Left kidney (tissue), 8 donors: ENCODE measurements at places on chromosomes 11 and 22.
A peak's percentile ranks its signal among the peaks of the same experiment; 100 is the strongest.

DNA sequence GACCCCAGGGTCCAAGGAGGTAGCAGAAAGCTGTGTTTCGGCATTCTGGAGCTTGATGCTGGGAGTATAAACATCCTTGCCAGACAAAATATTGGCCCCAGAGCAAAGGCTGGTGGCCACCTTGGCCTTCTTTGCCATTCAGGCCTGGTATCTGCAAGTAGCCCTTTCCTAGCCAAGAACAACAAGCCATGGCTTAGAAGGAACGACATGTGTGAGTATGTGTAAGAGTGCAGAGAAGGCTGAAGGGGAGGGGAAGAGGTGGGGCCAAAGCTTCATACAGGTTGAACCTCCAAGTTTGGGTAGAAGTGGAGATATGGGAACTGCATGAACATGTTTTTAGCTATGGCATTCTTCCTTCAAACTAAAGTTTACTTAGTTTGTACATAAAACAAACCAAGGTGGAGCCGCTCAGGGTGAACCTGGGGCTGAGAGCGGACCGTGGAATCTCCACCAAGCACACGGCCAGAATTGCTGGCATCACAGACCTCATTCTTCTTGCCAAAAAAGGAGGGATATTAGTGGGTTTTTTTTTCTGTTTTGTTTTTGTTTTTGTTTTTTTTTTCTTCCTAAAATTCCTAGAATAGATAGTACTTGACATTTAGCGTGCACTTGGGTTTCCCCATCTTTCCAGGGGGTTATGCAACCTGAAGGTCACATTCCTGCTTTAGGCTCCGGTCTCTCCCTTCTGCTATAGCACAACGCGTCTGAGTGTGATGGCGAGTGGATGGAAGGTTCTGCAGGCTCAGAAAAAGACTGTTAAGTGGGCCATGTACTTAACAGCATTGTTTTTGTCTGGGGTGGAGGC lies 70.9 kb downstream of the ADAMTS15 start:
- no peak for DNase-seq

DNA sequence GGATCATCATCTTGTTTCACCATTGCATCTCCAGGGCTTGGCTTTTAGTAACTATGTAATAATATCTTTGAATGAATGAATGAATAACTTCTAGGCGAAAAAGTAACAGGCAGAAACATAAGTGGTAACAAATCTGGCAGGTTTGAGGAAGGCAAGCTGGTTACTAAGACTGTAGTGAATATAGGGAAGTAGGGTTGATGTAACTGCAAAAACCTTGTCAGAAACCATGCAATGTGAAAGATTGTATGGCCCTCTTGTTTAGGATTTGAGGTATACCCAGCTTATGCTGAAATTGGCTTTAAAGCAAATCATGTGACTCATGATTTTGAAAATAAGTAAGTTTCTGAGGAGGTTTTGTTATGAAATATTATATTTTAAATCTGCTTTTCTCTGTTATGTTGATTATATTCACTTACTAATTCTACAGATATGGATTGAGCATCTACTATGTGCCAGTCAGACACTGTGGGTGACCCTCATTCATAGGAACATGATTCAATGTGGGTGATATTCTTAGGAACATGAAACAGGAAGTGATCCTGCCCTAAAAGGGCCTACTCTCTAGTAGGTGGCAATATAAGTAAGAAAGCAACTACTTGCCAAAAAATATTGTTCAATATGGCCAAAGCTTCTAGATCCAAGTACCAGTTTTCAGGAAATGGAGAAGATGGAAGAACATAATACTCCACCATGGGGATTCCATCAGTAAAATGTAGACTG lies 115.5 kb upstream of the CCDC90B start:
- no peak for DNase-seq

- DNase-seq, result no peak
Observed at GRCh38 chr11:65151331-65151899, 17.1 kb upstream of the SYVN1 start.

DNA sequence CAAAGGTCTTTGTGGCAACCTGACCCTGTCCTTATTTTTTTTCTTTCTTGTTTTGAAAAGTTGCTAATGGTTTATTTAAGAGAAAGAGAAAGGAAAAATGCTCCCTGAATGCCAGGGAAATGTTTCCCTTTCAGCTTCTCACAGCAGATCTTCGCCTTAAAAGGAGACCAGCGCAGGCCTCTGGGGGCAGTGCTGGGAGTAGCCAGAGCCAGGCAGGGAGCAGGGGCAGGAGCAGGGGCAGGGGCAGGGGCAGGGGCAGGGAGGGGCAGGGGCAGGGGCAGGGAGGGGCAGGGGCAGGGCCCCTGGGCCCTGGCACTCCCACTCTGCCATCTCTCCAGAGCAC lies 5.1 kb downstream of the MOB2 start:
- DNase-seq, result no peak

DNA sequence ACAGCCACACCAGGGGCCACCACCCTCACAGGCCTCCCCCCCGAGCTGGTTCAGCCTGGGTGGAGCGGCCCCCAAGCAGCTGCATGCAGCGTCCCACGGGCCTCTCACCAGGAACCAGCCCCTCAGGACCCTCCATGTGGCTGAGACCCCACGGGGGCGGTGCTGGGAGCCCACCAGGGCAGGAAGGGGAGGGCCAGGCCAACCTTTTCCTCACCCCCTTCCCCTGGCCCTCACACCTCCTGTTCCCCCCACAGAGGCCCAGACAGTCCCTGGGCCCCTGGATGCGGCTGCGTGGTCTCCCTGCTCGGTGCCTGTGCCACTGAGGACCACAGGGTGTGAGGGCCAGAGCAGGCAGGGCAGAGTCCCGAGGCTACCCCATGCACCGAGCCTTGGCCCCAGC lies 46.5 kb downstream of the MOB2 start:
- DNase-seq, result no peak

DNA sequence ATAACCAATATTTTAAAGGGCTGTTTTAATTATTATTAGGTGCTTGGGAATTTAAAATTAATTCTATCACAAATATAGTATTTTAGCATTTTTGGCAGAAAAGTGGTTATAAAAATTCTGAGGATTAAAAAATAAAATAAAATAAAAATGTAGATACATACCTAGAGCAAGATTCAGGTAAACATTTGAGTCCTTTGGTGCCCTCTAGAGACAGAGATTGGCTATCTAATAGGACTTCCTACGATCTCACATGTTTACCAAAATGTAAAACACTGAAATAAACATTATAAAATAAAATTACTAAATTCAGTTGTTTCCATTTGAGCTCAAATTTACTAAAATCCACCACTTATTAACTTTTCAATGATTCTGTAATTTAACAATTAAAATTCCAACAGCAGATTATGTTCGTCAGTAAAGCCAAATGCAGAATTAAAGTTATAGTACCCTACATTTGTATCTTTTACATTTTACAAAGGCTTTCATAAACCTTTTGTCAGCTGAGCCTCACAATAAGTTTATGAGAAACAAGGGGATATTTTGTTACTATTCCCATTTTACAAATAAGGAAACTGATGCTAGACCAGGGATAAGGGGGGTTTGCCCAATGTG lies 27.7 kb downstream of the SLC36A4 start:
- peak; percentile 17 for DNase-seq

DNA sequence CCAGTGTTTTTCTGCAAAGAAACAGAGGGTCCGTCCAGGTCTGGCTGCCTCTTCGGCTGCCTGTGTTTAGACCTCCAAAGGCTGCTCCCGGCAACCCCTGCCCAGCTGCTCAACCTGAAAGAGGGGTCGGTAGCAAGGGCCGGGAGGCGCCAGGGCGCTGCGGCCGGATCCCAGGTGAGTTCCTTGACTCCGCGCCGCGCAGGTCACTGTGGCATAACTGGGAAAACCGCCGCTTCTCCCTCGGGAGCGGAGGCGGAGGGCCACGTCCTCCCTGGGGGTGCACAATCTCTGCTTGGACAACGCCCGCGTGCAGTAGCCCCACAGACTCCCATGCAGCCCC lies 1.0 kb upstream of the BRSK2 start:
- DNase-seq, result no peak
